Activated CD8-positive, alpha-beta memory T cell treated with anti-CD3 and anti-CD28 coated beads, Interleukin-2, amount 10 ng/mL, durations not matched to agents 7 days and 5 days (primary cell): ENCODE measurements at places on chromosomes 1 and 21.
A peak's percentile ranks its signal among the peaks of the same experiment; 100 is the strongest.

DNA sequence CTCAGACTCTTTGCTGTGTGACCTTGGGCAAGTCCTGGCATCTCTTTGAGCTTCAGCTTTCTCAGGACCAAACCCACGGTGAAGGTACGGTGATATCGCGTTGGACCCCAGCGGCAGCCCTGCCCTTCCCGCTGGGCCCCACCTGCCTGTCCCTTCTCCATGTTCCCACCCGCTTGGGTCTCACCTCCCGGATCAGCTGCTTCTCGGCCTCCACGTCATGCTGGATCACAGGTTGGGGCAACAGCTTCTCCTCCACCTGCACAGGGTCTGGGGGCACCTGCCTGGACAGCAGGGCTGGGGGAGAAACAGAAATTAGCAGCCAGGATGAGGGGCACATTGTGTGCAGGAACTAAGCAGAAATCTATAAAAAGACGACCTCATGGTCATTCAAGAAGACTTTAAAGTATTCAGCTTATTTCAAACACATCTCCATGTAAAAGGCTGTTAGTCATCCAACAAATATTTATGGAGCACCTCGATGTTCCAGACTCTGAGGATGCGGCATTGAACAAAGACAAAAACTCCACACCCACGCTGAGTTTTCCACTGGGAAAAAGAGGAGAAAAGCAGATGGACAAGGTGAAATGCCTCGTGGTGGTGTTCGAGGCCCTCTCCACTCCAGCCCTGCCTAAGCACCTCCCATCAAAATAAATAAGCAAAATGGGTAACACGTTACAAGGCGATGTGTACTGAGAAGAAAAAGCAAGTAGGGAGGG is 19.5 kb downstream of the KIF17 start:
- DNase-seq = no peak

GRCh38 chr1:43334453-43335205 is 3.0 kb upstream of the MPL start:
- DNase-seq = no peak

DNA sequence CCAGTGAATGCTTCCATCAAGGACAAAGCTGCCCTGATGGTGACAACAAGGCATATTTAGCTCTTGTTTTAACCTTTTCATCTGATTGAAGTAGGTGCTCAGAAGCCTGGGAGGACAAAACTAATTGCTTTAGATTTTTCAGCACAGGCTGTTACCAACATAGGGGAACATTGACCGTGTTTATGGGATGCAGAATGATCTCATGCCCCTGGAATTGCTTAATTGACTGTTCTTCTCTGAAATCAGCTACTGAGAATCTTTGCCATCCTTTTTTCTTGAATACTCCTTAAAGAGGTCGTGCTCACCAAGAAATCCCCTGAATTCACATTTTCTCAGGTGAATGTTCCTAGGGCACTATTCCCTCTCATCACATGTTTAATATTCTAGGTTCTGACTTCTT is 95.9 kb upstream of the CCDC190 start:
- no peak for DNase-seq

- DNase-seq = no peak
Observed at GRCh38 chr1:48005253-48006117, 8.3 kb upstream of the TRABD2B start.

GRCh38 chr1:75765697-75766355 is 20.2 kb upstream of the RABGGTB start:
- DNase-seq = no peak

DNA sequence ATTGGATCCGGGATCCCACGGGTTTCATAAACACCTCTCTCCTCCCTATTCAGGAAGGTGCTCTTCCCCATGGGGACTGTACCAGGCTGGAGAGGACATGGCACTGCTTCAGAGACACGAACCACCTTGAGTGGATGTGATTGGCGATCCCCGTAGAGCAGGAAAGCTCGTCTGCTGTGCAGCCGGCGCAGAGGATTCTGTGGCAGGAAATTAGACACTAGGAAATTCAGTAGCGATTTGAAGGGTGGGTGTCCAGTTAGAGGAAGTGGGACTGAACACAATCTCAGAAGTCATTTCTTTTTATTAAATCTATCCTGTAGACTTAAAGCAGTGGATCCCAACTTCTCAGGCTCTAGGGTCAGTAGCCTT is 767 bp downstream of the PDIK1L start:
- no peak for DNase-seq

- DNase-seq = peak; percentile 76
Observed at GRCh38 chr1:172647110-172647564, 11.8 kb upstream of the FASLG start.
